Sciatic nerve (tissue), 2 donors: ENCODE measurements at places on chromosomes 12 and 14.

DNA sequence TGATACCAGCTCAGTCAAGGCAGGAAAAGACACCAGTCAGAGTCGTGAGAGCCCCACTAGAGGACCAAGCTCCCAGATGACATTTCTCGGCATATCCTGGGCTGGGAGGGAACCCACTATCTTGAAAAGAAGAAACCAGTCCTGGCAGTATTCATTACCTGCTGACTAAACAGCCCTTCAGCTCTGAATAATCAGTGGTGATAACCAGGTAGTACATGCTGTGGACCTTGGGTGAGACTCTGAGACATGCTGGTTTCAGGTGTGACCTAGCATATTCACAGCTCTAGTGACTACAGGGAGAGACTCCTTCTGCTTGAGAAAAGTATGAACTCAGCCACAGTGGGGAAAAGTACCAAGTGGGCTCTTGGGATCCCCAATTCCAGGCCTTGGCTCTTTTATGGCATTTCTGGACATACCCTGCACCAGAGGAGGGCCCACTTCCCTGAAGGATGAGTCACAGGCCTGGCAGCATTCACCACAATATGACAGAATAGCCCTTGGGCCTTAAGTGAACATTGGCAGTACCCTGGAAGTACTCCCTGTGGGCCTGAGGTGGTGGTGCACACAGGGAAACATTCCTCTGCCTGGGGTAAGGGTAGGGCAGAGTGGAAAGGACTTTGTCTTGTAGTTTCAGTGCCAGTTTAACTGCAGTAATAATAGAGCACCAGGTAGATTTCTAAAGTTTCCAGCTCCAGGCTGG lies 82.6 kb upstream of the SLC38A4 start:
- no peak for DNase-seq

GRCh38 chr14:55477680-55478079 lies 37.3 kb upstream of the TBPL2 start:
- no peak for DNase-seq

GRCh38 chr14:85217412-85217811 lies 312.5 kb upstream of the FLRT2 start:
- DNase-seq = no peak

GRCh38 chr12:42003031-42003430 lies 141.6 kb downstream of the GXYLT1 start:
- no peak for DNase-seq

DNA sequence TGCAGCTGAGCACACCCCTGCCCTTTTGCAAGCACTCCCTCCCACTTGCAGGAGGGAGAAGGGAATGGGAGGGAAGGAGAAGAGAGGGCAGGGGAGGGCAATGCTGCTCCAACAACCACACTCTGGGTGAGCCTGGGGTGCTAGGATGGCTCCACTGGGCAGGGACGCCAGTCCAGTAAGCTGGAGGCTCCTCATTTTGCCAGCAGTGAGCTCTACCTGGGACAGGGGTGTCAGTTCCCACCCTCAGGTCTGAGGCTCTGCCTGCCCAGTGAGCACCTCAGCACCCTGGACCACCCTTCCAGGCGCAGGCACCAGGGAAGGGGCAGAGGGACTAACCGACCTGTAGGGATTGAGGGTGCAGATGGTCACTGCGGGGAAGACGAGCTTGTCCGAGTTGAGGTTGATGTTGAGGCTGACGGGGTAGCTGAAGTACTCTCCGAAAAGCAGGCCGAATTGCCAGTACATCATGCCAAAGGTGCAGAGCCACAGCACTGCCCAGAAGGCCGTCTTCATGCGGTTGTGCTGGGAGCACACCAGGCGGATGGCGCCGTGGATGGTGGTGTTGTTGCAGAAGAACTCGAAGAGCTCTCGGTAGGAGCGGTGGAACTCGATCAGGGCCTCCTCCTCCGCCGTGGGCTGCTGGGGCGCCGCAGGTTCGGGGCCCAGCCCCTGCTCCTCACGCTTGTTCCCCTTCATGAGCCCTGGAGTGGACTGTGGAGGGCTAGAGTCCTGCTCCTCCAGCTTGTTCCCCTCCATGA lies 1.2 kb downstream of the SCNN1A start:
- peak; percentile 57 for DNase-seq
